ENCODE measurements at places on chromosomes 4 and X.

DNA sequence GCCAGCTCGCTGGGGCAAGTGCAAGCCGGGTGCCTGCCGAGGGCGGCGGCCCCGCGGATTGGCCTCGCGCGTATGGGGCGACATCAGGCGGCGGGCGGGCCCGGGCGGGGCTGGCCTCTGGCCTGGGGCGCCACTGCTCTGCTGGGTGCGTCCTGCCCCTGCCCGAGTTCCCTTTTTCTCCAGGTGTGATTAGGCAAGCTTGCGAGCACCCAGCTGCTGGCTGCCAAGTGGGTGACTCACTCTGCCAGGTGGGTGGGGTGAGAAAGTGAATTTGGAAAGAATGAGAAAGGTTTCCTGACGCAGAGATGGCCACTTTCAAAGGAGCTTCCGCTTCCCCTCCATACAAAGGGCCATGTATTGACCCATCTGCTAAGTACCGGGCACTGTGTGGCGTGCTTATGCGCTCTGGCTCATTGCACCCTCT lies 32.5 kb downstream of the FGFBP1 start:
- no peak for DNase-seq

DNA sequence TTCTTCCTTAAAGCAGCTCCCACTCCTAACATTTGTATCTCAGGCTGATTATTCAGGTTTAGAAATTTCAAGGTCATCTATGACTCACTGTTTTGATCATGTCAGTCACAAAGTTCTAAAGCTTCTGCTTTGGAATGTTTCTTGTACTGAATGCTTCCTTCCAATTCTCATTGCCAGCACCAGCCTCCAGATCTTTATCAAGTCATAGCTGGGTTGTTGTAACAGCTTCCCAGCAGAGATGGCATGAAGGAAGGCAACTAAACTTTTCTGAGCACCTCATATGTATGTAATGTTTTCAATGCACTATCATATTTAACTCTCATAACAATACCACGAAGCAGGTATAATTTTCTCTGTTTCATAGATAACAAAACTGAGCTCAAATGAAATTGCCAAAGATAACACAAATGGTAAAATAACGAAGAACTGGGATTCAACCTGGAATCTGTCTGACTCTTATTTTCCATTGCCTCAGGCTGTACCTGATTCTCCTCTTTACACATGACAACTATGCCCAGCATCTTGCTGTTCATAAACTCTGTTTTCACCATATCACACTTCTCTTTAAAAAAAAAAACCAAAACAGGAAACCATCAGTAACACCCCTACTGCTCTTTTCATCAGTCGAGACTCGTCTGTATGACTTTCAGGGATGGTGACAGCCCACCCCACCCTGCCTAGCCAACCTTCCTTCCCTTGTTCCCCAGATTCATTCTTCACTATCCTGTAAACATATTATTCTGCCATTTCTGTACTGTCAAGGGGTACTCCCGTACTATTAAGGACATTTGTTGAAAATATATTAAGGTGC lies 13.4 kb downstream of the TRPC3 start:
- no peak for DNase-seq

DNA sequence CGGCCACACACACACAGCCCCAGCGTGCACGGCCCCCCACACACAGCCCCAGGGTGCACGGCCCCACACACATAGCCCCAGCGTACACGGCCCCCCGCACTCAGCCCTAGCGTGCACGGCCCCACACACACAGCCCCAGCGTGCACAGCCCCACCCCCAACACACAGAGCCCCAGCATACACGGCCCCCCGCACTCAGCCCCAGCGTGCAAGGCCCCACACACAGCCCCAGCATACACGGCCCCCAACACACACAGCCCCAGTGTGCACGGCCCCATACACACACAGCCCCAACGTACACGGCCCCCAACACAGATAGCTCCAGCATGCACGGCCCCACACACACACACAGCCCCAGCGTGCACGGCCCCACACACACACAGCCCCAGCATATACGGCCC lies 17.6 kb downstream of the GAK start:
- DNase-seq, result no peak

- DNase-seq, result no peak
These were observed 553.6 kb upstream of the BOD1L1 start for GRCh38 chr4:14180983-14181601.

DNA sequence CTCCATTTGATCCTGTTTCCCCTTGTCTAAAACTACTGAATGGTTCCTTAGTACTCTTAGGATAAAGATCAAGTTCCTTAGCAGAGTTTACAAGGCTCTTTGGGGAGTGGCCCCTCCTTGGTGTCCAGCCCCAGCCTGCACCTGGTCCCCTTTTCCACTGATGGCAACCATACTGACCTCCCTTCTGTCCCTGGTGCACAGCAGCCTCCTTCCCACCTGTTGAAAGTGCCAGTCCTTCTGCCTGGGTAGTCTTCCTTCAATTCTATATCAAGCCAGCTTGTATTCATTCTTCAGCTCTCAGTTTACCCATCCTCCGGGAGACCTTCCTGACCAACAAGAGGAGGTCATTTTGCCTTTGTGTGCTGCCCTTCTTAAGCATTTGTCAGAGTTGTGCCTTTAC lies 30.4 kb upstream of the NMU start:
- no peak for DNase-seq

GRCh38 chr4:173194157-173194556 lies 25.5 kb downstream of the GALNT7 start:
- no peak for DNase-seq

DNA sequence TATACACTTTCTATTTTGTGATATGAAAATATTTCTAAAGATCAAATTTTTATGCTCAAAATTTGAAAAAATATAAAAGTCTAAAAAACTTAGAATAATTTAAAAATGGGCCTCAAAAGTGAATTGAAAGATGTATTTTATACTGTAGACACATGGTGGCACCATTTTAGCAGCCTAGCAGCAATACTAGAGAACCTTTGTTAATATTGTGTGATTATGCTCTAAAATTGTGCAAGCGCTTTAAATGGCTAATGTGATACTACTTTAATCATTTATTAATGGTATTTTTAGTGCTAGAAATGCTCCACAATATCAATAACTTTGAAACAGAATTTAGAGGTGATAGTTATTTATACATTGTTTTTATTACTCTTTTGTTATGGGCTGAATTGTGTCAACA lies 3.7 kb upstream of the GUF1 start:
- DNase-seq, result no peak

GRCh38 chrX:348461-349117 lies 30.0 kb upstream of the GTPBP6 start:
- DNase-seq, result no peak

GRCh38 chr4:20042769-20043168 lies 208.9 kb upstream of the SLIT2 start:
- DNase-seq, result no peak

Measured in stimulated activated naive CD4-positive, alpha-beta T cell treated with Interleukin-2 at 50 U/mL for 16 hours (primary cell).